ENCODE measurements at places on chromosomes 3 and 15. TPM values are rescaled to one million over a fixed set of nuclear protein-coding genes. Genes with fewer than 3 reads are reported as not detected.

NUP210 gene
- total RNA-seq = 142 TPM

THAP10 gene
- not detected for total RNA-seq

NEIL1 gene
- total RNA-seq = 11.6 TPM

SLC35G2 gene
- total RNA-seq = 3.0 TPM

CIB2 gene
- total RNA-seq = 1.6 TPM

AAGAB gene
- total RNA-seq = 51.2 TPM

PLSCR4 gene
- not detected for total RNA-seq

DNA sequence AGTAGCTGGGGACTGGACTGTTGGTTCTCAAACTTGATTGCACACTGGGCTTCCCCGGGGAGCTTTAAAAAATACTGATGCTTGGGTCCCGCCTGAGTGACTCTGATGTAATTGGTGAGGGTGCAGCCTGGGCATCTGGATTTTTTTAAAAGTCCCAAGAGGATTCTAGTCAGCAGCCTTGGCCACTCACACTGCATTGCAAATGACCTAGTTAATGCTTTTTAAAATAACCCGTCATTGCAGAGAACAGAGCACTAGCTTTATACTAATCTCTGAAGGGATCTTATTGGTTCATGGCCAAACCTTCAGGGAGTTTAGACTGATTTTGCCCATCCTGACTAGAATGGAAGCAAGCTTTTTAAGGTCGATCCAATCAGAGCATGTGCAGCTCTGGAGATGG lies 310.6 kb upstream of the PROK2 start:
- no peaks in the 10 kb centered on the region for H3K36me3 ChIP-seq
- no peak overlapping the region for H3K4me3 ChIP-seq
- no peak for DNase-seq
- H3K27ac ChIP-seq = no peak overlapping the region
- H3K27me3 ChIP-seq = peaks cover 10% of the 10 kb centered on the region

- no peak overlapping the region for H3K4me3 ChIP-seq
- no peaks in the 10 kb centered on the region for H3K4me1 ChIP-seq
- DNase-seq = no peak
- peaks cover 3% of the 10 kb centered on the region for H3K36me3 ChIP-seq
- H3K27me3 ChIP-seq = no peaks in the 10 kb centered on the region
Measured at GRCh38 chr15:94414916-94415315, 183.6 kb downstream of the MCTP2 start.

DNA sequence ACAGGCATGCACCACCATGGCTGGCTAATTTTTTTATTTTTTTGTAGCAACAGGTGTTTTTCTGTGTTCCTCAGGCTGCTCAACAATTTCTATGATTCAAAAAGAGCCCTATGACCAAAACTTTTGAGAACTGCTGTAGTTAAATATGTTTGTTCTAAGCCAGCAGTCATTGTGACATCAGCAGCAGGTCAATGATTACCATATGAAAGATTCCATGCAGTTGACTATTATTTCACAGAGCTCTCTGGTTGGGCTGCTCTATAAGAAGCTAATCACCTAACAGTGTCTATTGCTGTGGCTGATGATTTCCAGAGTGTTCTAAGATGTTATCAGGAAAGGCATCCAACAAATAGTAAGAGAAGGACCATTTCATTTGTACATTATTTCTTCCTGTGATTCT lies at the start of gene CCDC54:
CCDC54 (plus strand) TSS at position 289 of the 400 bp plus-strand sequence. CDS start 149 bp downstream, outside the sequence.
- no peaks in the 10 kb centered on the region for H3K4me1 ChIP-seq
- peaks cover 7% of the 10 kb centered on the region for H3K27me3 ChIP-seq
- no peak within 1 kb of the TSS for H3K4me3 ChIP-seq

GRCh38 chr15:55060836-55061235 lies 135.9 kb downstream of the RSL24D1 start:
- peaks cover 9% of the 10 kb centered on the region for H3K27me3 ChIP-seq
- H3K4me3 ChIP-seq = no peak overlapping the region
- no peak overlapping the region for H3K27ac ChIP-seq

DNA sequence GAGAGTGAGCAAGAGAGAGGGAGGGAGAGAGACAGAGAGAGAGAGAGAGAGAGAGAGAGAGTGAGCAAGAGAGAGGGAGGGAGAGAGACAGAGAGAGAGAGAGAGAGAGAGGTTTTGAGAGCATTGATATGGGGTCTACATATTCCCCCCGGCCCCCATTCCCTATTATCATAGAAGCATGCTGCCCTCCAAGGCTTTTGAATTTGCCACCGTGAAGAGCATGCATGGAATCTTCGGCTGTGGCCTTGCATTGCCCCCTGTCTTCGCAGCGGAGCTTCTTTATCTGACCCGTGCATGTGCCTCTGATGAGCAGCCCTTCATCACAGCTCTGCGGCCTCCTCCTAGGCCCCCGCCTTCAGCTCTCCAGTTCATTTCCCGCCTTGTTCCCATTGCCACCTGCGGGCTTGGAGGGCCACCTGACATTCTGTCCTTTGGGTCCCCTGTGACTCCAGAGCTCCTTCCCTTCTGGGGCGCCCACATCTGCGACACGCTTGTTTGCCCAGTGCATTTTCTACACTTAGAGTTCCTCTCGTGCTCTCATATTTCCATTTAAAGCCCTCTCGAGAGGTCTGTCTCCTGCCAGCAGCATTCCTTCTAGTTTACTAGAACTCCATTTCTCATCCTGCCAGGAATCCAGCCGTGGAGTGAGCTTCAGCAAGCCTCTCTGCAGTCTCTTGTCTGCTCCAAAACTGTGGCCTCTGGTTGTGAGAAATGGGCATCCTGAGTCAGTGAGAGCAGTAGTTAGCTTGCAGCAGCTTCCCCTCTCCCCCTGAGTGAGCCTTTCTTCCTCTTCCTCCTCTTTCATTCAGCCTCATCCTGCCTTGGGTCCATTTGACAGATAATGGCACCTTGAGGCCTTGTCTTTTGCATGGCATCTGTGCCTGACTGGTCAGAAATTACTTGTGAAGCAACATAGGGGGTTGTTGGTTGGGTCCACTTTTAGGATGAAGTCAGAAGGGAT lies 25.3 kb downstream of the LPP start:
- no peak overlapping the region for H3K4me3 ChIP-seq
- no peak for DNase-seq
- peaks cover 2% of the 10 kb centered on the region for H3K36me3 ChIP-seq
- H3K27ac ChIP-seq = no peak overlapping the region
- no peaks in the 10 kb centered on the region for H3K27me3 ChIP-seq

DNA sequence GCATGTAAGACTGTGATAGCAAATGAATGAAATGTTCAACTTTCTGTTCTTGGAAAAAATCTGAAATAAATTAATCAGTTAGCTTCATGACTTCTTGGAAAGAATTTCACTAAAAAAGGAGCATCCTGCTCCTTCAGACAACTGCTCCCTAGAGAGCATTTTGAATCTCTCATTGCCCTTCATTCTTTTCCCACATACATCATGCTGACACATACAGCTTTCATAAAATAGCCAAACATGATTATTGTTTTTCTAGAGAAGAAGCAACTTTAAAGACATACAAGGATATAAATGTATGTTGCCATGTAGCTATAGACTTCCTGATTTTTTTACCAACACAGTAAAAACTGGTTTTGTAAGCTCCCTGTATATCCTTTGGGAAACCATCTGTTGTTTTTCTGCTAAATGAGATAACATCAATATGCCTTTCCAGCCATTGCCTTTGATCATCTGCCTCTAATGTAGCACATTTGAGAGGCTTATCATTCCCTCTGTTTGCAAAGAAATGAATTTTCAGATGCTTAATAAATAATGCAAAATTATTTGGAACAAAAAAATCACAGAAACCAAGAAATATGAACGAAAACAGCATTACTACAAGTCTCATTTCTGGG lies 248.2 kb upstream of the GPR149 start:
- no peak overlapping the region for H3K4me3 ChIP-seq
- H3K27ac ChIP-seq = no peak overlapping the region
- no peaks in the 10 kb centered on the region for H3K36me3 ChIP-seq
- no peaks in the 10 kb centered on the region for H3K27me3 ChIP-seq
- no peak for DNase-seq

DNA sequence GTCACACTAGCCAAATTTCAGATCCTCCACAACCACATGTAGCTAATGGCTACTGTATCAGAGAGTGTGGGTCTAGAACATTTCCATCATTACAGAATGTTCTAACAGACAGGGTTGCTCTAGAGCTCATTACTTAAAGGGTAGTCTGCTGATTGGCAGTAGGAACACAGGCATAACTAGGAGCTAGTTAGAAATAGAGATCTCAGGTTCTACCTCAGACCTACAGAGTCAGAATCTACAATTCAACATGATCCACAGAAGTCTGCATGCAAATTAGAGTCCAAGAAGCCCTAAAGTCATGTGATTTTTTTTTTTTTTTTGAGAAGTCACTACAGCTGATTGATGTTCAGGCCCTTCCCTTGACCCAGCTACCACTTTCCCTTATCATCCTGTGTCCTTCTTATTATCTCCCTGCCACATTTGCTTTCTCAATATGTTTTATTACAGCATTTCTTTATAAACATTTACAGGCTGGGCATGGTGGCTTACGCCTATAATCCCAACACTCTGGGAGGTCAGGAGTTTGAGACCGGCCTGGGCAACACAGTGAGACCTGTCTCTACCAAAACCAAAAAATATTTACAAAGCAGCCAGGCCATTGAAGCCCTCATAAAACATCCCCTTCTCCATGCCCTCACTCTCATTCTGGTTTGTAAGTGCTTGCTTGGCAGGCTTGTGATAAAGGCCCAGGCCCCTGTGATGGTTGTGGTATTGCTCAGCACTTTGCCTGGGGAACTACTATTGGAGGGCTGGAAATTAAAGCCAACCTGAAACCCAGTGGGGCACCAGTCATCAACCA lies 3.8 kb upstream of the ABHD5 start:
- no peak for DNase-seq
- no peak overlapping the region for H3K4me3 ChIP-seq

DNA sequence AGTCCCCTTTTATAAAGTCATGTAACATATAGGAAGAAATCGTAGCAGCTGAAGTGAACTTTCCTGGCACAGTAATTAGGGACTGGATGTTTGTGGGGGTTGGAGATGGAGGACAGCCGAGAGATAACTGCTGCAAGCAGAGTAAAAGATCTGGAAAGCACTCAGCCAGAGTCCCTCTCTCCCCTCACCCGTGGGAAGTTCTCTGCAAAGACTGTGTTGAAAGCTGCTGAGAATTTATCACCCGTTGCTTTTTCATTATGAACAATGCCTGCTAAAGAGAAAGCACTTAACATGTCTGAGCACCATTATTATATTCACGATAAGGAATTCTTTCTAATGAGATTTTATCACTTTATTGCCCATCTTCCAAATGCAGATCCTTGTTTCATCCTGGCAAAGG lies 248.8 kb downstream of the SHOX2 start:
- no peak overlapping the region for H3K27ac ChIP-seq
- no peaks in the 10 kb centered on the region for H3K36me3 ChIP-seq
- H3K4me1 ChIP-seq = no peaks in the 10 kb centered on the region
- H3K4me3 ChIP-seq = no peak overlapping the region
- H3K27me3 ChIP-seq = no peaks in the 10 kb centered on the region

GRCh38 chr3:22288756-22289155 lies 537.7 kb upstream of the ZNF385D start:
- H3K27me3 ChIP-seq = no peaks in the 10 kb centered on the region
- no peak overlapping the region for H3K27ac ChIP-seq
- no peak for DNase-seq
- H3K36me3 ChIP-seq = no peaks in the 10 kb centered on the region

GRCh38 chr15:68817304-68818065 lies 3.2 kb downstream of the ANP32A start:
- H3K4me3 ChIP-seq = peak overlapping the region; percentile 88
- peak; percentile 80 for DNase-seq
- H3K4me1 ChIP-seq = peaks cover 45% of the 10 kb centered on the region
- peak overlapping the region; percentile 99 for H3K27ac ChIP-seq
- peaks cover 38% of the 10 kb centered on the region for H3K36me3 ChIP-seq

GRCh38 chr3:42730294-42730693 lies 27.7 kb upstream of the HHATL start:
- peaks cover 5% of the 10 kb centered on the region for H3K27me3 ChIP-seq
- H3K4me1 ChIP-seq = no peaks in the 10 kb centered on the region
- DNase-seq = no peak

DNA sequence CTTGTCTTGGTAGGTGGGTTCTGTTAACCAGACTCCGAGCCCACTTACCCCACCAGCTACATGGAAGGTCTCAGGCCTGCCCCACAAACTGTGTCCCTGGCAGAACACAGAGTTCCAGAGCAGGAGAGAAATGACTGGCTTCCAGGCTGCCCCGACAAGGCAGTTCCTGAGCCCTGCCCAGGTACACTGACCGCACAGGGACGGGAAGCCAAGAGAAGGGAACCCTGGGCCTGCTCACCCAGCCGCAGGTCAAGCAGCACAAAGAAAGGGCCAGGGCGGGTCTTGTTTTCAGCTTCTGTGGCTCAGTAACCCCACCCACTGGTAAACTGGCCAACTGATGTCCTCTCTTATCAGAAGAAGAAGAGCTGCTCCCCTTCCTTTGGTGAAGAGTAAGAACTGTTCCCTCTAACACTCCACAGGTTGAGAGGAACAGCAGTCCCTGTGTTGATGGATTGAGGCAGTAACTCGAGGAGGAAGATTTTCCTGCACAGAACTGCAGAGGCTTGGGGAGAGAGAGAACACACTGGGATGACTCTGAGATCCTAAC lies 68.4 kb downstream of the CRTC3 start:
- no peak overlapping the region for H3K4me3 ChIP-seq
- peaks cover 70% of the 10 kb centered on the region for H3K4me1 ChIP-seq
- peak overlapping the region; percentile 84 for H3K27ac ChIP-seq

- no peak for DNase-seq
- H3K27me3 ChIP-seq = peaks cover 18% of the 10 kb centered on the region
Measured at GRCh38 chr3:169700195-169700594, 36.7 kb upstream of the MECOM start.

- DNase-seq = no peak
- no peaks in the 10 kb centered on the region for H3K27me3 ChIP-seq
- H3K27ac ChIP-seq = no peak overlapping the region
- no peaks in the 10 kb centered on the region for H3K4me1 ChIP-seq
Measured at GRCh38 chr3:89932882-89933281, 825.5 kb downstream of the EPHA3 start.

GRCh38 chr3:71905426-71905825 lies 120.5 kb upstream of the PROK2 start:
- no peak overlapping the region for H3K27ac ChIP-seq
- H3K27me3 ChIP-seq = peaks cover 2% of the 10 kb centered on the region
- no peak overlapping the region for H3K4me3 ChIP-seq

- DNase-seq = no peak
- H3K27me3 ChIP-seq = no peaks in the 10 kb centered on the region
- H3K36me3 ChIP-seq = peaks cover 55% of the 10 kb centered on the region
- H3K4me3 ChIP-seq = peak overlapping the region; percentile 88
- peak overlapping the region; percentile 96 for H3K27ac ChIP-seq
- peaks cover 54% of the 10 kb centered on the region for H3K4me1 ChIP-seq
Measured at GRCh38 chr3:30608598-30608947, 2.2 kb downstream of the TGFBR2 start.

DNA sequence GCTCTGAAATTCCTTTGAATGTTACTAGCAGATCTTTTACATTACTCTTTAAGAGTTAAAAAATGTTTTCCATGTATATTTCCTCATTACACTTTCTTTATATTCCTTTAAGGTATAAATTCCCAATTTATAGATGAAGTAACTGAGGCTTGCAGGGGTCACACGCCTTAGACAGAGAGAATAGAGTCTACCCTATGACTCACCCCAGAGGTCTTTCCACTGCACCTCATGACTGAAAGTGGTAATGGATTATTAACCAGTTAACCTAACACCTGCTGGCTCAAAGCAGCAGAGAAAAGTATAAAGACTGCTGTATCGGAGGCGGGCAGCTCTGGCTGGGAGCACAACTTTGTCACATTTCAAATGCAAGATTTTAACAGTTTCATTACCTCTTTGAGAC lies 37.7 kb downstream of the LDHAL6B start:
- H3K27ac ChIP-seq = no peak overlapping the region
- no peaks in the 10 kb centered on the region for H3K36me3 ChIP-seq
- no peak overlapping the region for H3K4me3 ChIP-seq
- peak; percentile 26 for DNase-seq
- peaks cover 10% of the 10 kb centered on the region for H3K4me1 ChIP-seq
